Substantia nigra (tissue), 51 donors: ENCODE measurements at places on chromosomes 2 and 18.

- DNase-seq, result no peak
Observed at GRCh38 chr2:240203788-240204270, 63.4 kb upstream of the OTOS start.

- DNase-seq, result no peak
Observed at GRCh38 chr2:197073270-197073669, 146.8 kb upstream of the PGAP1 start.

GRCh38 chr2:164896226-164896625 is 54.6 kb upstream of the COBLL1 start:
- no peak for DNase-seq

DNA sequence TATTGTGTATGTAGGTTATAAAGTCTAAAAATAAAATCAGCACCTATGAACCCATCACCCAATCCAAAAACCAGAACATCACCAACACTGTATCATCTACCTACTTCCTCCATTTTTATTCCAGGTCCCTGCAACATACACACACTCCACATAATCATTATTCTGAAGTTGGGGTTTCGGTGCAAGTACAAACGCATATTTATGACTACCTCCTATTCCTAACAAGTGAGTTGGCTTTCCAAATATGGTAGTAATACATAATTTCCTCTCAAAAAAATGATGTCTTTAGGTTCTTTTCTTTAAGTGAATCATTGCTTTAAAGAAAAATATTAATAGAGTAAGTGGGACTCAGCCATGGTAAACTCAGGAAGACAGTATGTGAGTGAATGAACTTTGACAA is 3.3 kb downstream of the ACVR1 start:
- DNase-seq, result no peak

- no peak for DNase-seq
Observed at GRCh38 chr18:58691256-58691655, 20.0 kb downstream of the MALT1 start.

GRCh38 chr2:203759690-203760365 is 53.4 kb downstream of the CD28 start:
- DNase-seq, result no peak

- DNase-seq, result no peak
Observed at GRCh38 chr18:77300579-77300978, 50.9 kb downstream of the GALR1 start.

GRCh38 chr18:25832001-25832604 is 258.3 kb downstream of the SS18 start:
- DNase-seq, result peak; percentile 35

DNA sequence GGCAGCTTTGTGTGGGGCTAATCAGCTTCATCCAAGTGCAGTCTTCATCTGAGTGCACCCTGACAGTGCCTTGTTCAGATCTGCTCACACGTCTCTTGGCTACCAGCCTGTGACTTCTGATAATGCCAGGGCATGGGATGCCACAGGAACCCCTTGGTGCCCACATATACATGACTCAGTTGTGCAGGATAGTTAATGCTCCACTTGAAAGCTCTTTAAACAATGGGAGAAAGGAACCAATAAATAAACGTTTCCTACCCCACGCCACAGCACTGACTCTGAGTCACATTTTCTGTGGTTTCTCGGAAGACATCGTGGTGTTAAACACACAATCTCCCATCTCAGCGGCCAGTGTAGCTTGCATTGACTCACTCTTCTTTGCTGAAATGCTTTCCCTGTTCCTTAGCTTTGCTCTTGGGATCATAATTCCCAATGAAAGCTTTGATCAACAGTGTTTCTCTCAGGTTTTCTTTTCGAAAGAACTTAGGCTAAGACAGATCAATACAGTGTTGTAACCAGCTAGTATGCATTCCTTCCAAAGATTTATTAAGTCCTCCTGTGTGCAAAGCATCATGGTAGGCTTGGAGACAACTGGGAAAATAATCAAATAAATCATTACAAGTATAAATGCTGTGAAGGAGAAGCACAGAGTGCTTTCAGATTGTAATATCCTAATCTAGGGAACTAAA is 142.0 kb downstream of the COPS8 start:
- no peak for DNase-seq
